ENCODE measurements at places on chromosomes 5 and 9.

DNA sequence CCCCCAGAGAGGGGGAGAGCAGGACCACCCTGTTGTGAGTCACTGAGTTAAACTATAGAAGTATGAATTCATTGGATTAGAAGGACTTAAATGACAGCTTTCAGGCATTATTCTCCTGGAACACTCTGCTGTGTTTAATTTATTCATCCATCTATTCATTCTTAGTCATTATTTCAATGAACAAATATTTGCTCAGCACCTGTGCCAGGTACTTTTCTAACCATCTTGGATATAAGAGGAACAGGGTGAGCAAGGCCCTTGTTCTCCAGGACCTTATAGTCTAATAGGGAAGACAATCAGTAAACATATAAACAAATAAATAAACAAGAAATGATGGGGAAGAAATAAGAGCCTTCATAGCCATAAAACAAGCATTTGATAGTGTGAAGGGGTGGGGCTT, 483.9 kb upstream of the BRINP1 start:
- DNase-seq = no peak

DNA sequence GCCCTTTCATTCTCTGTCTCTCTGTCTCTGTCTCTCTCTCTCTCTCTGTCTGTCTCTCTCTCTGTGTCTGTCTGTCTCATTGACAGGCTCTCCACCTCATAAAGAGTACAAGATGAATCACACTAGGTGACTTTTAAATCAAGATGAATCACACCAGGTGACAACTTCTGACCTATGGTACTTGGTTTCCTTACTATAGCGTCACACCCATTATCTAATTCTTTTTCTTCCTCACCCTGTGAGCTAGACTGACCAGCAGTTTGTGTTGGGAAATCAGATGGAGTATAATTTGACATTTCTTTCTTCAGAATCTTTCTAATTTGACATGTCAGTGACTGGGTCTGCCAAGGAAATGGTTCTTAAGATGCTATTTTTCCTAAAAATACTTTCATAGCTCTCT, 232.9 kb downstream of the ARRDC3 start:
- DNase-seq = no peak

- no peak for DNase-seq
Observed at GRCh38 chr5:81517462-81517861, 123.5 kb upstream of the ACOT12 start.

DNA sequence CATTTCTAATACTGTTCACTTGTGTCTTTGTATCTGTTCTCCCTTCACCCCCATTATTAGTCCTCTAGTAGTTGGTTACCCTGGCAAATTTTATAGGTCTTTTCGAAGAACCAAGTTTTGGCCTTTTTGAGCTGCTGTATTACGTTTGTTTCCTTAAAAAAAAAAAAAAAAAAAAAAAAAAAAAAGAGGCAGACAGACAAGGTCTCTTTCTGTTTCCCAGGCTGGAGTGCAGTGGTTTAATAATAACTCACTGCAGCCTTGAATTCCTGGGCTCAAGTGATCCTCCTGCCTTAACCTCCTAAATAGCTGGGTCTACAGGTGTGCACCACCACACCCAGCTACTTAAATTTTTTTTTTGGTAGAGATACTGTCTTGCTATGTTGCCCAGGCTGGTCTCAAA, 20.9 kb downstream of the DDX4 start:
- no peak for DNase-seq

DNA sequence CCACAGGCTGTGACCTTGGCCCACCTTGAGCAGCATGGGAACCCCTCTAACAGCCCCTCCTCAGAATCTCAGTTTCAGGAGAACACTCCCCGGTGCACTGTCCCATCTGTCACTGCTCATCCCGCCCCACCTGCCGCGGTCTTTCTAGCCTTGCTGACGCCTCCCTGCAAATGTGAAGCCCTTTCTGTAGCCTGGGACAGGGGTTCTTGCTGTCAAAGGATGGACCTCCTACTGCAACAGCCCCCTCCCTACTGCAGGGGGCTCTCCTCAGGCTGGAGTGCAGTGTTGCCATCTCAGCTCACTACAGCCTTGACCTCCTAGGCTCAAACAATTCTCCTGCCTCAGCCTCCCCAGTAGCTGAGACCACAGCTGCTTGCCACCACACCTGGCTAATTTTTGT, 20.0 kb downstream of the OR2V1 start:
- no peak for DNase-seq

DNA sequence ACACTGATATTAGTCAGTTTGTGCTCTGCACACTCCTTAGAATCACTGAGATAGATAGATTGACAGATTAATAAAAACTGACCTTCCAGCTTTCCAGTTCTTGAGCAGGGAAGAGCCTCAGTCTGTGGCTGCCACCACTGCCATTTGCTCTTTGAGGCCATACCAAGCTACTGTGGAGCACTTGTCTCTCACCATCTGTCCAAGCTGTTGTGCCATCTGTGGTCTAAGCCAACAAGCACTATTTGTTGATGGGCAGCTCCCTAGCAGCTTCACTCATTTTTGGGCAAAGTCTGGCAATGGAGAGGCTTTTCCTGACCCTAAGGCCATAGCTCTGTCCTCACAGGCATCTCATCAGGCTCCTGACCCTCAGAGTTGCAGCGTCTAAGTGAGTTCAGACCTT, 30.4 kb downstream of the HTR1A start:
- no peak for DNase-seq

DNA sequence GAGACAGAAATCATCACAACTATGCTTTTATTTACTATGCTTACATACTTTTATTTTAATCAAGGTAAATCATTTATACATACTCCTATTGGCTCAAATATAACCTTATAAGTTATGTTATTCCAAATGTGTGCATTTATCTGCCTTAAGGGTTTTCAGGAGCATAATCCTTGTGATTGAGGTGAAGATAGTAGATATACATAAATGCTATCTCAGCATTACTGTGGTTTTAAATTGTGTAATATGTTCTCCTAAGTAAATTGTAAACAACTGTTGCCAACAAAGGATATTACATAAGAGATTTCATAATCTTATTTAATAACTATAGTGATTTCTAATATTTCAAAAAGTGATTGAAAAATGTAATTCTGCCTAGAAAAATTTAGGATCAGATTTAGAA, 1374.8 kb upstream of the DMAC1 start:
- no peak for DNase-seq

- DNase-seq = no peak
Observed at GRCh38 chr5:15452781-15453180, 47.2 kb upstream of the FBXL7 start.

DNA sequence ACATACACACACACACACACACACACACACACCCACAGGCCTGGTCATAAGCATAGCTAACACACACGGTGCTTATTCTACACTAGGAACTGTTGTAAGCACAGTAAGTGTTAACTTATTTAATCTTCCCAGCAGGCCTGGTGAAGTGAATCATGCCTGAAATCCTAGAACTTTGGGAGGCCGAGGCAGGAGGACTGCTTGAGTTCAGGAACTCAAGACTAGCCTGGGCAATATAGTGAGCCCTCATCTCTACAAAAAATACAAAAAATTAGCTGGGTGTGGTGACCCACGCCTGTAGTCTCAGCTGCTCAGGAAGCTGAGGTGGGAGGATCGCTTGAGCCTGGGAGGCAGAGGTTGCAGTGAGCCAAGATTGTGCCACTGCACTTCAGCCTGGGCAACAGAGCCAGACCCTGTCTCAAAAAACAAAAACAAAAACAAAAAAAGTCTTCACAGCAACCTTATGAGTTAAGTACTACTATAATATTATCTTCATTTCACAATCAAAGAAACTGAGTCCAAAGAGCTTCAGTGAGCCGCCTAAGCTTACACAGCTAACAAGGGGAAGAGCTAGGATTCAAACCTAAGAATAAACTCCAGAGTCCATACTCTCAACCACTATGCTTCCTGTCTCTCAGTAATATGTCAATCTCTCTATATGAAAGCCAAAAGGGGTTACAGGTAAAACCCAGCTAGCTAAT, 2.3 kb downstream of the MEGF9 start:
- DNase-seq = no peak

DNA sequence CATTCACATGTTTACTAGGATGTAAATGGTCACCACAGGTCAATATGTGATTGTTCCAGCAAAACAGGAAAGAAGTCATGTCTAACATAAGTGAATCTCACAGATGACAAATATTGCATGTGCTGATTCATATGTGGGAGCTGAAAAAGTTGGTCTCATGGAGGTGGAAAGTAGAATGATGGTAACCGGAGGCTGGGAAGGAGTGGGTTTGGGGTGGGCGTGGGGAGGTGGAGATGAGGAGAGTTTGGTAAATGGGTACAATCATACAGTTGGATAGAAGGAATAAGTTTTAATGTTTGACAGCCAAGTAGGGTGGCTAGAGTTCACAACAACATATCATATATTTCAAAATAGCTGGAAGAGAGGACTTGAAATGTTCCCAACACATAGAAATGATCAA, 83.8 kb upstream of the RANBP3L start:
- no peak for DNase-seq

DNA sequence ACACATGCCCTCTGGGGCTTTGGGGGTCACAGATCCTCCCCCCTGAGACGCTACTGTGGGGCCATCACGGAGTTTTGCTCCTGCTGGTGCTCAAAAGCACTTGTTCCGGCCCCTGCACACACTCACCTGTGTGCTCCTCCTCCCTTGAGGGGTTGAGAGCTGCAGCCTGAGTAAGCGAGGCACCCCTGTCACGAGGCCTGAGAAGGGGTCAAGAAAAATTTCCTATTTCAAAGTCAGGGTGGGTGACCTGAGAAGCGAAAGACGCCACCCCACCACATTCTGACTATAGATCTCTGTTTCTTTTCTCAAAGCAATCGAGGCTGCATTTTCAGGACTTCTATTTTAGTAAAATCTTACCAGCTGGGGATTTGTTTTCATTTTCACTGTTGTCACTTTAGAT, 138.5 kb downstream of the DCP2 start:
- DNase-seq = no peak

DNA sequence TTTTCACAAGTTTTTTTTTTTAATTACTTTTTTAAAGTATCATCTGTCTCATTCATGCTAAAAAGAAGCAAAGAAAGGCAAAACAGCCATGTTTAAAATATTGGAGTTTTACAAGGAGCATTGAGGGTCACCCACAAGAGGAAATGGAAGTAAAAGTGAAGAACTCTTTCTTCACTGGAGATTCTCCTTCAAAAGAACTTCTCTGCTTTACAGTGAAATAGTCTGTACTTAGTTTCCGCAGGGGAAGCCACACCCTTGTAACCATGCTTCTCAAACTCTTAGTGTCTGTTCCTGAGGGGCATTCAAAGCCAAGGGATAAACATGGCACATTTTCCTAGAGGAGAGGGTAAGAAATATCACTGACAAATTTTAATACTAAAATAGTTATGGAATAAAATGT, 8.6 kb downstream of the C9orf72 start:
- no peak for DNase-seq

- no peak for DNase-seq
Observed at GRCh38 chr5:71932655-71933338, 174.5 kb upstream of the MAP1B start.

DNA sequence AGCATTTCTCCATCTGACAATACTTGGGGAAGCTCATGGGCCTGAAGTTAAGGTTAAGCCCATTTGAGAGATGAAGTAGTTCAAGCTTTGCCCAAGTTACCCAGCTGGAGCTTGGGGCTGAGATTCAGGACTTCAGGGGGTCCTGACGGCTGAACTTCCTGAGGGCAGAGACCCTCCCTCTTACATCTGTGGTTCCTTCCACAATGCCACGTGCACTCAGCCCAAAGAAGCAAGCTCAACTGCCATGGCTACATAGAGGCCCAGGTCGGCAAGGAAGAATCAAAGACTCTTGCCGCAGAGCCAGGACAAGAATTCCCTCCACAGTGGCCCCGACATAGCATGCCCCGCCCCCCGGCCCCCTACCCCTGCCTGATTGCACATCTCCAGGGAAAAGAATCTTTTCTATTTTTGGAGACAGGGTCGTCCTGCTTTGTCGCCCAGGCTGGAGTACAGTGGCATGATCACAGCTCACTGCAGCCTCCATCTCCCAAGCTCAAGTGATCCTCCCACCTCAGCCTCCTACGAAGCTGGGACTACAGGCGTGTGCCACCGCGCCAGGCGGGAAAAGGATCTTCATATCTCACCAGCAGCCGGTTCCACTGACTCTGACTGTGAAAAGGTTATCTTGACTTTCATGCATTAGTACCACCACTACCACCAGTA, 9.2 kb downstream of the PHF19 start:
- DNase-seq = no peak

- no peak for DNase-seq
Observed at GRCh38 chr5:112329419-112330090, 89.5 kb downstream of the EPB41L4A start.

DNA sequence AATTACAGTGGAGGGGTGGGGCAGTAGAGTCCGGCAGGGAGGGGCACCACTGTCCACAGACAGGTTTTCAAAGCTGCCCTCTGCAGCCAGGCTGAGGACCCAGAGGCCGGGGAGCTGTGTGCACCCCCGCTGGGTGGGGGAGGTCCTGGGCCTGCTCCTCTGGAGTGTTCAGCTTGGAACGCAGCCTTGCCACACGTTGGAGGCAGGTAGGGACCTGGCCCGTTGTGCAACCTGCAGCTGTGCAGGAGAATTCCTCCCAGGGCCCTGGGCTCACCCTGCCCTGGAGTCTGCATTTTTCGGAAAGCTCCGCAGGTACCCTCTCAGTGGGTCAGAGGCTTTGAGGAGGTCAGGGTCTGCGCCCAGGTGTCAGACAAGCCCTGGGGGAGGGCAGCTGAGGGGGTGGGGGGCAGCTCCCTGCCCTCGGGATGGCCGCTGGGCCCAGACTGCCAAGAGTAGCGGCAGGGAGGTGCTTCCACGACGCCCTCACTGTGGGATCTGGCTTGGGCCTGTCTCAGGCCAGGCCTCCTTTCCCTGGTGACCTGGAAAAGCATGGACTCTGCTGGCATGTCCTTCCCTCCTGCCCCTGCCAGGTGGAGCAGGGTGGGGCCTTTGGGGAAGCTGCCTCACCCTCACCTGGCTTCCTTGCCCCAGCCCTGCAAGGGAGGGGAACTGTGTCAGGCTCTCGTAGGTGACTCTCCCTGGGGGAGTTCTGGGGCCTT, 29.5 kb downstream of the RXRA start:
- no peak for DNase-seq

GRCh38 chr5:31577438-31577837, 45.3 kb downstream of the C5orf22 start:
- no peak for DNase-seq

- no peak for DNase-seq
Observed at GRCh38 chr5:173263566-173263965, 28.6 kb upstream of the NKX2-5 start.

- DNase-seq = no peak
Observed at GRCh38 chr5:161513942-161514341, 32.6 kb downstream of the GABRB2 start.

DNA sequence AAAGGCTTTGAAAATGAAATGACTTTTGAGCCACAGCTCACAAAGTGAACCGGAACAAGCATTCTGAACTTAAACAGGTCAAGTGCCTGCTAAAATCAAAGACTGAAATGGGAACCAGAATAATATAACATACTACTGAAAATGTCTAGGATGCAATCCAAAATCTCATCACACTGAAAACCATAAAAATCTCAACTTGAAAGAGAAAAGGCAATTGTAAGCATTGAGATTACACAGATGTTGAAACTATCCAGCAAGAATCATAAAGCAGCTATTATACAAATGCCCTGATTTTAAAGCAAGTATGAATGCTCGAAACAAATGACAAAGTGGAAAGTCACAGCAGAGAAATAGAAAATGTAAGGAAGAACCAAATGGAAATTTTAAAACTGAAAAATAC, 211.5 kb upstream of the GAS1 start:
- DNase-seq = no peak

- DNase-seq = no peak
Observed at GRCh38 chr5:86968301-86968753, 299.4 kb upstream of the RASA1 start.

GRCh38 chr5:109485030-109485429, 75.3 kb upstream of the PJA2 start:
- no peak for DNase-seq

Measured in activated CD8-positive, alpha-beta memory T cell treated with anti-CD3 and anti-CD28 coated beads for 4 hours (primary cell).